ENCODE measurements at places on chromosomes 6 and 20. TPM values are rescaled to one million over a fixed set of nuclear protein-coding genes. Genes with fewer than 3 reads are reported as not detected.

DNA sequence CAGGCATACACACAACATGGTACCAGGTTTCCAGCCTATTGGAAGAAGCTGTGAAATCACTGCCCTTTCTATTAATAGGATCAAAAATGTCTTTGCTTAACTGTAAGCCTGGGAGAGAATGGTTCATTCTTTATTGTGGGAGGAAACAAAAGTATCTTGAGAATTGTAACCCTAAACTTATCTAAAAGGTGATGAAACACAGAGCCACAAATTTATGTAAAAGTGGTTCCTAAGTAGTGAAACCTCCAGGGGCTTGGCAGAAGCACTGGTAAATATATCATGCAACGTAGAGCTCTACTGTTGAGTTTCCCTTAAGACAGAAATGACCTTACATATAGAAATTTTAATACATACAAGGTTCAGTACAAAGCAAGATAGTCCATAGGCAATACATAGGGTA is 17.2 kb upstream of the NOX3 start:
- H3K4me1 ChIP-seq: no peaks in the 10 kb centered on the region
- H3K27ac ChIP-seq: no peak overlapping the region
- H3K4me3 ChIP-seq: no peak overlapping the region
- no peaks in the 10 kb centered on the region for H3K27me3 ChIP-seq
- DNase-seq: no peak

Gene HLA-DQA2
- 1.0 TPM for total RNA-seq

Gene RAET1L
- total RNA-seq: not detected

GRCh38 chr6:160428069-160428430 is 79.9 kb downstream of the SLC22A3 start:
- DNase-seq: no peak
- no peak overlapping the region for H3K4me3 ChIP-seq
- H3K4me1 ChIP-seq: peaks cover 6% of the 10 kb centered on the region
- peaks cover 28% of the 10 kb centered on the region for H3K27me3 ChIP-seq

All from activated T-helper 2 cell treated with anti-CD3 and anti-CD28 coated beads, Interferon-gamma antibody, Interleukin-2, Interleukin-4, amounts not matched to agents 10 μg/mL and 5 μg/mL and 100 μg/mL, durations not matched to agents 14 hours and 24 hours and 36 hours (primary cell).